ENCODE measurements at places on chromosomes 4 and X. TPM values are rescaled to one million over a fixed set of nuclear protein-coding genes. Genes with fewer than 3 reads are reported as not detected.

DNA sequence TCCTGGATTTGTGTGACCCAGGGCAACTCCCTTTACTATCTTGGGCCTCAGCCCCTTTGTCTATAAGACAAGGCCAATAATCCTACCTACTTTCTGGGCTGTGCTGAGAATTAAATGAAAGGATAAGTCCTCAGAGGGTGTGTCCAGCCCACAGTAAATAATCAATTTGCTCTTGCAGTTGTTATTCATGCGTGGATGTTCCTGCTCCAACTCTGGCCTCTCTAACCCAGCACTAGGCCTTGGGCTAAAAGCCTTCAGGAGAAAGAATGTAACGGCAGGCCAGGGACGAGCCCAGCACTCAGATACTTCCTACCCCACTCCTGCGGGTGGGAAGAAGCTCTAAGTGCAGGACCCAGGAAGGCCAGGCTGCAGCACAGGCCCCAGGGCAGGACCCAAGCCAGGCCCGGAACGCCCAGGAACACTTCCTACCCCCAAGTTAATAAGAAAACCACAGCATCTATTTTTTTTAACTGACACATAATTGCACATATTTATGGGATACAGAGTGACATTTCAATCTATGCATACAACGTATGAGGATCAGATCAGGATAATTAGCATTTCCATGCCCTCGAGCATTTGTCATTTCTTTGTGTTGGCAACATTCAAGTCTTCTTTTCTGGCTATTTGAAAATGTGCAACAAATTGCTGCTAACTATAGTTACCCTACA lies 179.6 kb upstream of the RBPJ start:
- DNase-seq = no peak

GRCh38 chr4:138897811-138898226 lies 117.8 kb upstream of the NOCT start:
- DNase-seq = no peak

- no peak for DNase-seq
Measured at GRCh38 chr4:88537709-88538108, 14.1 kb upstream of the PYURF start.

- DNase-seq = no peak
Measured at GRCh38 chr4:10180927-10181744, 64.5 kb upstream of the WDR1 start.

- no peak for DNase-seq
Measured at GRCh38 chr4:53037892-53038291, 175.8 kb downstream of the RASL11B start.

The TACC3 gene
- total RNA-seq = 156 TPM

The TREX2 gene
- total RNA-seq = 1.3 TPM

The OPN1MW2 gene
- total RNA-seq = not detected

All from H9 (cell line).